CD8-positive, alpha-beta T cell (primary cell): ENCODE measurements at places on chromosomes 6 and 20. TPM values are rescaled to one million over a fixed set of nuclear protein-coding genes. Genes with fewer than 3 reads are reported as not detected.

DNA sequence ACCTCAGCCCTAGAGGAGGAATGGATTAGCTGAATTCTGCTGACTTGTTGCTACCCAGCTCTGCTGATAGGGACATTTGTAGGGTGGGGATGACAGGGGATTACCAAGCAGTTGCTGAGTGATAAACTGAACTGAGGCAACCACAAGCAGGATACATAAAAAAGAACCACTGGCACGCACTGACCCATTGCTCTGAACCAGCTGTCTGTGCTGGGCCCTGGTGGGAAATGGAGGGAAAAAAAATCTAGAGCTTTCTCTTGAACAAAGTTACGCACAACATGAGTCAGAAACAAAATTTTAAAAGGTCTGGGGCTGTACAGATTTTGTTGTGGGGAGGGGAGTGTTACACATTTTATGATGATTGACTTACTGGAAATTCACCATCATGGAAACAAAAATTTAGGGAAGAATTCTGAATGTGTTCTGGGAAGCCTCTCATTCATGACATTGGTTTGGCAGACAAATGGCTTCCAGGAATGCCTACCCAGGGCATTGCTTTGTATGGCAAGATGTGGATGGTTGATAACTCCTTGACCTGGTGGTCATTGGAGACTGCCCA is 37.7 kb downstream of the FOXO3 start:
- DNase-seq, result no peak

ADNP gene
- total RNA-seq, result 45.5 TPM

- DNase-seq, result no peak
These were observed 135.1 kb downstream of the TBXT start for GRCh38 chr6:166032366-166033200.

GRCh38 chr20:8213831-8214587 is 81.9 kb downstream of the PLCB1 start:
- no peak for DNase-seq

DNA sequence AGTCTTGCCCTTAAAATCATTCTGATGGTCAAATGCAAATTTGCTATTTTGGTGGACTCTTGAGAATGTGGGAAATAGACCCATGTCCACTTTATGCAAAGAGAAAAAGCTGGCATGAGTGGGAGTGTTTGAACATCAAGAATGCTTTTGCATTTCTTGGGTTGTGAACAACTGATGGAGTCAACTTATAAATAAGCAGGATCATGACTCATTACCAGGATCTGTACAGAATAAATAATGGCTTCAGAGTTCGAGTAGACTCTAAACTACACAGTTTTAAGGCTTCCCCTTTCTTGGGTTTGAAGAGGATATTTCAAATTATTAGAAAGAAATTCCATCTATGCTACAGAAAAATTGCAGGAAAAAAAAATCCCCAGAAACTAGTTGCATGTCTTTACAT is 195.5 kb downstream of the EYA4 start:
- DNase-seq, result no peak

NUDT3 gene
- total RNA-seq, result 12.5 TPM

DNA sequence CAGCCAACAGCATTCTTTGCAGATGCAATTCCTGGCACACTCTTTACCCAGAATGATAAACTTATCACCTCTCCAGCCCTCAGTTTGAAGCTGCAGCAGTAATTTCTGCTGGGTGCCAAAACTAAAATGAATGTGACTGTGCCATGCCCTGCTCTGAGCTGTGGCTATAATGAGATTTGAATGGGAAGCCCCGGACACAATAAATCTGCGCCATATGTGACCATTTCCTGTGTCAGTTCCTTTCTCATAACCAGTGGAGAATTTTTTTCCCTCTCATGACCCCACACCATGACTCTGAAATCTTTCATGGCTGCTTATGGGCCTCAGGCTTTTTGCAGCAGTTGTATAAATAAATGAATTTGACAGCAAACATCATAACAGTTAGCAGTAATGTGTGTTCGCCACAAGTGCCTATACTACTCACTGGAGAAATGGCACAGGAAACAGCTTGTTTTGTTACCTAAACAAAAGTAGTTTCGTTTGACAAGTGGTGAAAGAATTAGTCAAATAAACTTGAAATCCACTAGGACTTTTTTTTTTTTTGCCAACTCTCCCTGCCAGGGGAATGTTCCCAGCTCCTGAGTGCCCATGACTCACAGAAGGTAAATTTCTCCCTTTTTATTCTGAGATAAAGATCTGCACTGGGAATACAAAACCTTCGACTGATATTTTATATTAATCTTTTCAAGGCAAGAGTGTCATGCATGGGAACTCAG is 408.4 kb downstream of the PKHD1 start:
- DNase-seq, result no peak

MOXD1 gene
- not detected for total RNA-seq

DNA sequence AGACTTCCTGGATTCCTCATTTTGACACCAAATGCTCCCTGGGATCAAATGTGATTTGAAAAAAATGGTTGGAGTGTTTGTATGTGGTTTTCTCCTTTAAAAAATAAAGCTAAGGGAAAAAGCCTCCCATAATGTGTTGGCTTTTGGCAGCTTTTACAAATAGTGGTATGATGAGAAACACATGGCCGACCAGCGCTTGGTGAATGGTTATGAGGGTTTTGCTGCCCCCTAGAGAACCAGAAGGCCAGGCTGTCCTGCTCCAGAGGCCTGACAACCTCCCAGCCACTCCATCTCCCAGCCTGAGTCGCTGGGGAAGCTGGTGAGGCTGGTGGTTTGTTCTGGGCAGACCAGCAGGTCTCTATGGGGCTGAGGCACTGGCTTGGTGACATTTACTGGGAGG is 69.3 kb downstream of the CLIC5 start:
- no peak for DNase-seq

- DNase-seq, result no peak
These were observed 57.6 kb upstream of the TIAM2 start for GRCh38 chr6:154937306-154938220.

- no peak for DNase-seq
These were observed 52.1 kb upstream of the RNF182 start for GRCh38 chr6:13872681-13873080.
